ELF-1 (cell line): ENCODE measurements at places on chromosomes 16 and 17.

- DNase-seq, result no peak
These were observed 15.2 kb downstream of the SCNN1B start for GRCh38 chr16:23317266-23317661.

GRCh38 chr16:78775161-78775561, 675.7 kb downstream of the WWOX start:
- no peak for DNase-seq

DNA sequence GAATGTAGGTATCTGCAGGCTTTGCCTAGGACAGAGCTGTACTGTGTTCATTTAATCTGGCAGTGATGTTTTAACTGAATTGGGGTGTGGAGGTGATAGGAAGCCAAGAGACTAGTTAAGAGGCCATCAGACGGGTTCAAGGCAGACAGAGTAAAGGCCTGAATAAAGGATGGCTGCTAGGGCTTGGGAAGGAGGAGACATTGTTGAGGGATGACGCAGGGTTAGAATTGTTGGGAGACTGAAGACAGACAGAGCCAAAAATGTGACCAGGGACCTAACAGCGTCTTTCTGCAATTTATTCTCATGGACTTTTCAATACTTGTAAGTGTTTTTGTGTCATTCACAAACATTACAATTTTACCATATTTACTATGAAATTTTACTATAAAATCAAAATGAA, 48.6 kb upstream of the MYH10 start:
- DNase-seq, result no peak

DNA sequence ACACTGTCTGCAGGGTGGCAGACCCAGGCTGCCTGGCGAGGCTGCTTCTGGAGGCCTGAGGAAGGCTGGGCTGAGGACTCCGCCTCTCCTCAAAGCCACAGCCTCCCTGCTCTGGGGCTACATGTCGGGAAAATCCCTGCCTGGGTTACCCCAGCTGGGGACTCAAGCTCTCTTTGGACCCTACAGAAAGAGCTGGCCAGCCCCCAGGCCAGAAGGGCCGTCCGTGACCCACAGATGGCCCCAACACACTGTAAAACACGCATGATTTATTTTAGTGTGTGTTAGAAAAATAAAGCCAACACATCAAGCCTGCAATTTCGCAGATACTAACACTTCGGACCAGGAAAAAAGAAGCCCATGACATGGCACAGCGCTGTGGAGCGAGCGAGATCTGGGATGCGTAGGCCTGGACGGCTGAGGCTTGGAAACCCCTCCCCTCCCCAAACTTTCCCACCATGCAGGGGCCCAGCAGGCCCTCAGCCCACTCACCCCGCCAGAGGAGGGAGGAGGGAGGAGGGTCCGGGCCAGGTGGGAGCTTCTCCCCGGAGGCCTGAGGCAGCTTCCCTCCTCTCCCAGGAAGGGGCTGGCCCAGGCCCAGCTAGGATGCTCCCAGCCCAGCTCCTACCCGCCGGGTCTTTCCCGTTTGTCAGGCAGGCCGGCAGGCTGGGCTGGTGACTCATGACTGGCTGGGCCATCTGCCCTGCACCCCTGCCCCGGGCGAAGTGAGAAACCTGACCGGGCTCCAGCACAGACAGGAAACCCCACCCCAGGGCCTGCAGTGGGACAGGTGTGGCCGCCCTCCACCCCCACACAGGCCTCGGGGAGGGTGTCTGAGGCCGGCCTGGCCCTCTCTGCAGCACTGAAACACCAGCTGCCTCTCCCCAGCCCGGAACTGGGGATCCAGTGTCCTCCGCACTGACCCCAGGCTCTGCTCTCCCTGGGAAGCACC, 34.1 kb upstream of the SLC38A10 start:
- DNase-seq, result peak; percentile 96

GRCh38 chr16:55779402-55780094, 53.3 kb downstream of the CES1 start:
- DNase-seq, result no peak

DNA sequence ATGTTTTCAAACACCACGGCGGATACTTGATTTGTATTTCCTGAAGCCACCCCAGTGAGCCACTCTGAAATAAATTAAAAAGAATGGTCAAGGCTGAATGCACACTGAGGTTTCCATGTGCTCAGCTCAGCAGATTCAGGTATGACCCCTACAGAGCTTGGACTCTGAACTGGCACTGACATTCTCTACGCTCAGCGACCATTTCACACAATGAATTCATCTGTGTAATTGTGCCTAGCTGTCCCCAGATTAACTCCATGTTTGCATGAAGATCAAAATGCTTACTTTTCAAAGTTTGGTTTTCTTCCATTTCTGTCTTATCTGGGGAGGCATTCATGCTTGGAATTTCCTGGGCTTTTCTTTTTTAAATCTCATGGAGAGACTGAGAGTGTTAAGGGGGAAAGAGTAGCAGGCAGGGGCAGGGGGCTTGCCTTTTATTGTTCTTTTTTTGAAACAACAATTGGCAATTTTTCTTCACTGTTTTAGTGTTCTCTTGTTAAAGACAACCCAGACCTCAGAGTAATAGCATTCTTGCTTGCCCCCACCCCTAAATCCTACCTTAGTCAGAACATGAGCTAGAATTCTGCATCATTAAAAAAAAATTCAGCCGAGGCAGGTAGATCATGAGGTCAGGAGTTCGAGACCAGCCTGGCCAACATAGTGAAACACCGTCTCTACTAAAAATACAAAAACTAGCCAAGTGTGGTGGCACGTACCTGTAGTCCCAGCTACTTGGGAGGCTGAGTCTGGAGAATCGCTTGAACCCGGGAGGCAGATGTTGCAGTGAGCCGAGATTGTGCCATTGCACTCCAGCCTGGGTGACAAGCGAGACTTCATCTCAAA, 85.5 kb upstream of the HNF1B start:
- no peak for DNase-seq

DNA sequence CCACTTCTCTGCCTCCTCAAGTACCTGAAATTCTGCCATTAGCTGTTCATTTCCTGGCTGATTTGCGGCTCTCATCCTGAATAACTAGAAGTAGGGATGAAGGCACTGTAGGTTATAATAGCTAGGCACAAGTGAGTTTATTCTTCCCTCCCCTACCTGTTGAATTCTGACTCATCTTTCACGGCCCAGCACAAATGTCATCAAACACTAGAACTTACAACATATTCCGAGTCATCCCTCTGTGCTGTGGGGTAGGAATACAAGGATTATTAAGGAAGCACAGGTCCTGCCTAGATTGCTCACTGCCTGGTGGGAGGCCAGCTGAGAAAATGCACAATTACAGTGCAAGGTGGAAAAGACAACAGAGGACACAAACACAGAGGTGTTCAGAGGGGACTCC, 103.7 kb upstream of the ASIC2 start:
- DNase-seq, result no peak

DNA sequence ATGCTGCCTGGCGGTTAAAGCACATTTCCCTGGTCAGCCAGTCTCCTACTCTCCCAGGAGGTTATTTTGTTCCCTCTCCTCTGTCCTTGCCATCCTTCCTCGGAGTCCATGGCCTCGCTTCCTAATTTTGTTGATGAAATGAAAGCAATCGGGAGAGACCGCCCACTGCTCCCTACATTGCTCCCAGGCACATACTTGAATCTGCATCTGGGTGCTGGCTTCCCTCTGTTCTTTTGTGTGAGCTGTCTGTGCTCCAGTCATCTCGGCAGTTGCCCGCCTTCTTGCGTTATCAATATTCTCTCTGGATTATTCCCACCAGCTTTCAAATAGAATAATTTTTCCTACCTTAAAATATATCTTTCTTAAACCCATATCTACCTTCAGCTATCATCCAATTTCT, 11.1 kb downstream of the KRT23 start:
- DNase-seq, result peak; percentile 69

GRCh38 chr17:18955009-18955408, 3.0 kb downstream of the SLC5A10 start:
- DNase-seq, result no peak

- no peak for DNase-seq
These were observed 130.9 kb downstream of the ANKRD11 start for GRCh38 chr16:89359264-89360147.

- no peak for DNase-seq
These were observed 354.0 kb downstream of the FOXL1 start for GRCh38 chr16:86932130-86932982.

DNA sequence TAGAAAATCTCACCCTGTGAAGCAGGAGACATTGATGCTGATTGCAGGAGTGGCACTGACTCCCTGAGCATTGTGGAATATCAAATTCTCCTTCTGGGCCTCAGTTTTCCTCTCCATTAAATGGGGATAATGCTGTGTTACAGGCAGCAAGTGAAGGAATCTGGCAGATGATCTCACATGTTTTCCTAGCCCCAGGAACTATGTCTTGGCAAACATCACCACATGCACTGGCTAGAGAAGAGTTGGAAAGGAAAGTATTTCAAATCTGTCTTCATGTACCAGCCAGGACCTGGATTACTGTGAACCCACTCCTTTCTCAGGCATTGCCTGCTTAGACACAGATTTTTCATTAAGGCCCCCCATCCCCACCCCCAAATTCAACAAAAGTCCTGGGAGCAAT, 13.6 kb upstream of the CCL8 start:
- DNase-seq, result no peak

DNA sequence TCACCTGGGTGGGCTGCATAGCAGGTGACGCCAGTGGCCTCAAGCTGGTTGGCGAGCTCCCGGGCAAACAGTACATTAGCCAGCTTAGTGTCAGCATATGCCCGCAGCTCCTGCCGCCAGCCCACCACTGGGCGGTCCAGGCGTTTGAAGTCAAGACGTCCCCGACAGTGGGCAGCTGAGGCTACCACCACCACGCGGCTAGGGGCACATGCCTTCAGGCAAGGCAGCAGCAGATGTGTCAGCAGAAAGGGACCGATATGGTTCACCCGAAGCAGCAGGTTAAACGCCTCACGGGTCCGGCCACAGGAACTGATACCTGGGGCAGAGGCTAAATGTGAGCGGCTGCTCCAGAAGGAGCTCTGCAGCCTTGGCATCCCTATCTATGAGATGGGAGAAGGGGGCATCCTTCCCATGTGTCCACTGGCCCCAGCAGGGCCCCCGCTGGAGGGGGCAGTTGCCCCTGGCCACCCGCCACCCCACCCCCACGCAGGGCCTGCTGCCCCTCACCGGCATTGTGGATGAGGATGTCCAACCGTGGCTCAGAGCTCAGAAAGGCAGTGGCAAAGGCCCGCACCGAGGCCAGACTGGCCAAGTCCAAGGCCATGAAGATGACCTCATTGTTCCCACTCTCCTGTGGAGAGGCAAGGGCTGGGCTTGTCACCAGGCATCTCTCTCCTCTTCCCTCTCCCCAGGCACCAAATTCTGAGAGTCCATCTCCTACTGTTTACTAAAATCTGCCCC, 1.7 kb downstream of the DHRS13 start:
- DNase-seq, result no peak

- DNase-seq, result peak; percentile 73
These were observed 14.5 kb upstream of the VWA3A start for GRCh38 chr16:22077700-22078313.

DNA sequence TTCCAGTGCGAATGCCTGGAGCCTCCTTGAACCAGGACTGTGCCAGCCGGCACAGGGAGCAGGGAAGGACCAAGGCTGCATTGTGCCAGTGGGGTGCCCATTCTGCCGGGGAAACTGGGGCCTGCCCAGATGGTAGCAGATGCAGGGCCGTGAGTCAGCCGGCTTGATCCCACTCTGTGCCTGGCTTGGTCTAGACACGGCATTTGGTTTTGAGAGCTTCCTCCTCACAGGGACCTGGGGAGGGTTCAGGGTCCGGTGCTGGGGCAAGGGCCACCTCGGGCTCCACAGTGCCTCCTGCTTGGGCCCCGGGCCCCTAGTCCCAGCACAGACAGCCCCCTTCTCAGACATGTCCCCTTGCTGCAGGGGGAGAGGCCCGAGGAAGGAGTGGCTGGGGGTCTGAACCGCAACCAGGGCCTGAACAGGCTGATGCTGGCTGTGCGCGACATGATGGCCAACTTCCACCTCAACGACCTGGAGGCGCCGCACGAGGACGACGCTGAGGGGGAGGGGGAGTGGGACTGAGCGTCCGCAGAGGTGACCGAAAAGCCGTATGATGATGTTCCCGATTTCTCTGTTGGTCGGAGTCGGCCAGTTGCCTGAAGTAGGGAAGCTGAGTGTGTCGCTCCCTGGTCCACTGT, 7.8 kb upstream of the MC1R start:
- no peak for DNase-seq

GRCh38 chr17:82276938-82277337, 3.4 kb upstream of the CSNK1D start:
- no peak for DNase-seq

DNA sequence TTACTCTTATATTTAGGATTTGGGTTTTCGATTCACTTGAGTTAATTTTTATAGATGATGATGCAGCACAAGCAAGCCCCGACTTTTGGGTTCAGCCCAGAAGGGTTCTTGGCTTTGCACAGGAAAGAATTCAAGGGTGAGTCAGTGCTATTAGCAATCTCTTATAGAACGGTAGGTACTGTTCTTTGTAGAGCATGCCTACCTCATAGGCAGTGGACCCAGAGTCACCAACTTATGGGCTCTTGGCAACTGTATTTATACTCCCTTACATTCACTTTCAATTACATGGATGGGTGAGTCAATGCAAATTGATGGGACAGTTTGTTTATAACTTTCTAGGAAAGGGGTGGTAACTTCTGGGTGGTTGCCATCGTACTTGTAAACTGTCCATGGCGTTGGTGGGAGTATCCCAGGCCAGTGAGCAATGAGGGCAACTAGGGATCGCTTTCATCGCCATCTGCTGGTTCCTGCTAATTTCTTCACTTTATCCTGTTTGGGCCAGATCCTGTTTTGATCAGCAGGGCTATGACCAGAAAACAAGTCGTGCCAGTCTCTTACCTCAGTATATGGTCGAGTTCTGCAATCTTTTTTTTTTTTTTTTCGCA, 362.6 kb downstream of the CNTNAP4 start:
- DNase-seq, result peak; percentile 61

GRCh38 chr17:70622368-70623260, 453.3 kb downstream of the KCNJ2 start:
- peak; percentile 62 for DNase-seq

- no peak for DNase-seq
These were observed 40.8 kb downstream of the NT5M start for GRCh38 chr17:17343896-17344506.

- DNase-seq, result no peak
These were observed 25.5 kb upstream of the CDC42EP4 start for GRCh38 chr17:73337330-73337710.

- DNase-seq, result no peak
These were observed 12.1 kb downstream of the MGAT5B start for GRCh38 chr17:76880268-76880667.

- DNase-seq, result peak; percentile 70
These were observed 23.8 kb downstream of the COTL1 start for GRCh38 chr16:84593825-84594724.

DNA sequence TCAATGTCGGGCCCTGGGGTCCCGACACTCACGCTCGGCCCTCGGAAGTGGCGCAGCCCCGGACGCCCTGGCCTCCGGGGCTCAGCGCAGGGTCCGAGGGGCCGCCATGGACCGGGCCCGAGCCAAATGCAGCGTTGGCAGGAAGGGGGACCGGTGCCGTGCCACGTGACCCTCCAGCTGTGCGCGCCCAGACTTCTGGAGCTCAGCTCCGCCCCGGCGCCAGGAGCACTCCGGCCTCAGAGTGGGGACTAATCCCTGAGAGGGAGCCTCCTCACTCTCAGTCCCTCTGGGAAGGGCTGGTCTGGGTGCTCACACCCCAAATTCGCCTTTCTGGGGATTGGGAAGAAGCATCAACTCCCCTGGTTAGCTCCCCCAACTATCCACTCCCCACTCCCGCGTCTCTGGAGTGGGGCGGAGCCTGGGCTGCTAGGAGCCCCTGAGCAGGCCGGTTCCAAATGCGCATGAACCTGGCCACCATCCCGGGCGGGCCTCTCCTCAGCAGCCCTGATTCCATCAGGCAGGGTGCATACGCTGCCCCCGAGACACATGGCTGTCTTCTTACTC, at the start of gene B3GNT9:
TSS of gene B3GNT9 (minus strand) at position 166 of the 564 bp plus-strand sequence. CDS start 513 bp downstream, outside the sequence.
- peak; percentile 60 for DNase-seq

- no peak for DNase-seq
These were observed 2.0 kb upstream of the HSD17B2 start for GRCh38 chr16:82033006-82033405.
